AG09319 (cell line): ENCODE measurements at places on chromosomes 7 and 10.

- DNase-seq = no peak
Observed at GRCh38 chr7:155897758-155898386, 85.6 kb upstream of the SHH start.

DNA sequence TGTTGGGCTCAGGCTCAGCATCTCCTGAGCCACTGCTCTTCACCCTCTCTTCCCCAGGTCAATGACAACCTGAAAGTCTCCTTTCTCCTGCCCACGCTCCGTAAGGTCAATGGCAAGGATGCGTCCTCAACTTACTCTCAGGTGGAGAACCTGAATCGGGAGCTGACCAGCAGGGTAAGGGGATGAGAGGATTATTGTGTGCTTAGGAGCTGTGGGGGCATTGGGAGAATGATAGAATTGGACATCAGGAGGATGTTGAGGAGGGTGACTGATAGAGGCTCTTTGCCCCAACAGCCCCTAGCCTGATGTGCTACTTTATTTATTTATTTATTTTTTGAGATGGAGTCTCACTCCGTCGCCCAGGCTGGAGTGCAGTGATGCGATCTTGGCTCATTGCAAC, 1.3 kb downstream of the LRWD1 start:
- no peak for DNase-seq

DNA sequence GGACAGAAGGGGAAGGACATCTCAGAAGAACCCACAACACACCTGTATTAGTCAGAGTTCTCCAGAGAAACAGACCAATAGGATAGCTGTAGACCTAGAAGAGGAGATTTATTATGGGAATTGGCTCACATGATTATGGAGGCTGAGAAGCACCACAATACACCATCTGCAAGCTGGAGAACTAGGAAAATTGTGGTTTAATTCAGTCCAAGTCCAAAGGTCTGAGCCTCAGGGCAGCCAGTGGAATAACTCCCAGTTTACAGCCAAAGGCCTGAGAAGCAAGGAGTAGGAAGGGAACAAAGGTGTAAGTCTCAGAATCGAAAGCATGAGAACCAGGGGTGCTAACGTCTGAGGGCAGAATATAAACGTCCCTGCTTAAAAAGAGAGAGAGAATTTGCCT, 99.6 kb upstream of the AUTS2 start:
- DNase-seq = no peak

- no peak for DNase-seq
Observed at GRCh38 chr7:66669088-66669487, 40.4 kb downstream of the KCTD7 start.

- no peak for DNase-seq
Observed at GRCh38 chr7:45363669-45364068, 206.1 kb downstream of the RAMP3 start.

GRCh38 chr10:32971536-32972091, 13.6 kb upstream of the ITGB1 start:
- no peak for DNase-seq

DNA sequence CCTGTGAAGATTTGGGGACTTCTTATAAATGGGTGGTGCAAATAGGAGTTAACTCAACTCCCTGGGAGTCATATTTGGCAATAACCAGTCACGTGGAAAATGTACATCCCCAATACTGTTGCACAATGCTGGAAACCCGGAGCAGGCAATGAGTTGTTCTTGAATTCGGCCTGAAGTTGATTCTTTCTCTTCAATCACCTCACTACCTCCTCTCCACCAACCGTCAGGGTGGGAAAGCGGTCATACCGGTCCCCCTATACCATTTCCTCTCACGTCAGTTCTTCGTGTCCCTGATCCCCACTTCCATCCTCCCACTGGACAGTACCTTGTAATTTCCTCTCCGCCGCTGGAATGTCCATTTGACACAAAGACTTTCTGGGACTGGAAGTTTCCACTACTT, 2.8 kb downstream of the GIMAP5 start:
- DNase-seq = no peak

GRCh38 chr7:72278550-72278949, 133.6 kb downstream of the CALN1 start:
- DNase-seq = no peak

DNA sequence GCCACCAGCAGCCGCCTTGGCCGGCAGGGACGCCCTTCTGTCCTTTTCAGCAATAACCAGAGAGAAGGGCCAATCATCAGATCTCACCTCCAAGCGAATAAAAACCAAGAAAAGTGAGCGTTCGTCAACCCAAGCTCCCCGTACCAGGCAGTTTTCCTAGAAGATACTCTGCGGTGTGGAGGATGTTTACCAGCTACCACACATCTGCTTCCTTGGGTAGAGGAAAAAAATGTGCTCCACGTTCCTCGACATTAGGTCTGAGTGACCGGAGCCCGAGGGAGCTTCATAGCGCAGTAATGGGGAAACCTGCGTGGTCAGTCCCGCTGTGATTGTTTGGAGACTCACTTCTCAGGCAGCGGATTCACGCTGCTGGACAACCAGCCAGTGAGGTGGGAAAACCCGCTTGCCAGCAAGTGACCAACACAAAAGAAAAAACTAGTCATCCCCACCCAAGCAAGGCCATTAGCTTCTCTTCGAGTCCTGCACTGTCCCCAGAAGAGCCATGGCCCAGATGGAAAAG, 73.0 kb downstream of the ZRANB1 start:
- DNase-seq = no peak

DNA sequence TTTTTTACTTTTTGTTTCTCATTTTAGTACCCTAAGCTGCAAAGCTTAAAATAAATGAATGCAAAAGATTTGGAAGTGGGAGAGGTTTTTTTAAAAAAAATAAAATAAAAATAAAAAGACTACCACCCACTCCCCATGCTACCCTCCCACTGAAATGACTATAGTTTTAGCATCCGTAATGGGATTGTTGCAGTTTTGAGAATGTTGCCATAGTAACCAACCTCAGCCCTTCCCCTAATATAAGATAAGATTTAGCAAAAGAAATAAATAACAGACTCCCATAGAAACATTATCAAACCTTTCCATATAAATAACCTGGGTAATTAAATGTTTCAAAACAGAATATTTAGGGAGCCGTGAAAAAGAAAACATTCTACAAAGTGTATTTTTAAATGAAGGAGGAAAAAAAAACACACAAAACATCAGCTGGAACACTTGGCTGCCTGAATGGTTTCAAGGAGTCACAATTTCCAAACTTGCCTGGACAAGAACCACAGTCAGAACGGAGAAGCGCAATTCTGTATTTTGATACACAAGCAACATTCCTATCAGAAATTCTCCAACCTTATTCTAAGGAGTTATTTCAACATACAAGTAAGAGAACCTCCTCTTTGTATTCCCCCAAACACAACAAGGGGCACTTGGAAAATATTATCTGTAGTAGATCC, 57.4 kb downstream of the DGKI start:
- no peak for DNase-seq

GRCh38 chr7:96319439-96319838, 2.5 kb downstream of the SLC25A13 start:
- DNase-seq = no peak

DNA sequence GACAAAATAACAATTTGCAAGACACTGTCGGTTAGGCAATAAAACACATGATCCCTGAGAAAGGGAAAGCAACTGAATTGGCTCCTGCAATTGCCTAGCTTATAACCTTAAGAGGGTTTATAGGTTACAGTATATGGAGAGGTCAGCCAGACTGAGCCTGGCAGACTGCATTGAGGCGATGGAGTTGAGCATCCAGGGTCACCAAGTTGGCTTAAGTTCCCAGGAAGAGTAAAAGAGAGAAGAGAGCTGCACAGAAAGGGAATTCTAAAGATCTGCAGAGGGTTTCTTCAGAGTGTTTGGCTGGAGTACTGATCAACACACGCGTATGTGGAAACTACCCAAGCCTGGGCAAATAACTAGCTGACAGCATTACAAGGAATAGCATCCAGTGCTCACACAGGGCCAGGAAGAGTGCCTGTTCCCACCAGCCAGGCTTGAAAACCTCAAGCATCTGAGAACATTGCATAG, 11.2 kb downstream of the ANKMY2 start:
- no peak for DNase-seq

DNA sequence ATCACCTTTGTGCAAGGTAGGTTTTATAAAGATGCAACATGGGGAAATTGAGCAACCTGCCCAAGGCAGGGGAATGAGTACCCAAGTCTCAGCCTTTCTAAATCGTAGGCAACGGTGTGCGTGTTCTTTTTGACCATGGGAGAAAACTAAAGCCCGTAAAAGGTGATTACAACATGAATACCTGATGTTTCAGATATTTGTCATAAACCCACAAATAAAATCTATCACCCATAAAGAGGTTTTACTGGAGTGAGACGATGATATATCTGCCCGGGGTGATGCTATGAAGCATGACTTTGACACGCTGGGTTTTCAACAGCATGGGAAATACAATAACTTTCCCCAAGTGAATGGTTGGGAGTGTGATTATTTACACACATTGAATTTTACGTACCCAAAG, 406.3 kb upstream of the KLF6 start:
- no peak for DNase-seq

DNA sequence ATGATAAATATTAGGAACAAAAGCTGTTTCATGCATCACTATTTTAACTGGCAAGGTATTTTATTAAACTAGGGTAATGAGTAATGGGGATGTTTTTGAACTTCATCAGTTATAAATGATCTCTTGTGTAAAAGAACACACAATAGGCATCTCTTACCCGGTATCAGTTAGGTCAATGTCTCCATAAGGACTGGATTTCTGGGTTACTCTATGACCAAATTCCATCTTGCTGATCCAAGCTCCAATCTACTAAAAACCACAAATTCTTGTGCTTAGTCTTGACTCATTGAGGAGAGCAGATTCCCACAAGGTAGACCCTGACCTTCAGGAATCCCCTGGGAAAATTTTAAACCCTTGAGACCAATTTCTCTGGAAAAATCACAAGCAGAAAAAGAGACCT, 1167.7 kb downstream of the XPNPEP1 start:
- DNase-seq = no peak

DNA sequence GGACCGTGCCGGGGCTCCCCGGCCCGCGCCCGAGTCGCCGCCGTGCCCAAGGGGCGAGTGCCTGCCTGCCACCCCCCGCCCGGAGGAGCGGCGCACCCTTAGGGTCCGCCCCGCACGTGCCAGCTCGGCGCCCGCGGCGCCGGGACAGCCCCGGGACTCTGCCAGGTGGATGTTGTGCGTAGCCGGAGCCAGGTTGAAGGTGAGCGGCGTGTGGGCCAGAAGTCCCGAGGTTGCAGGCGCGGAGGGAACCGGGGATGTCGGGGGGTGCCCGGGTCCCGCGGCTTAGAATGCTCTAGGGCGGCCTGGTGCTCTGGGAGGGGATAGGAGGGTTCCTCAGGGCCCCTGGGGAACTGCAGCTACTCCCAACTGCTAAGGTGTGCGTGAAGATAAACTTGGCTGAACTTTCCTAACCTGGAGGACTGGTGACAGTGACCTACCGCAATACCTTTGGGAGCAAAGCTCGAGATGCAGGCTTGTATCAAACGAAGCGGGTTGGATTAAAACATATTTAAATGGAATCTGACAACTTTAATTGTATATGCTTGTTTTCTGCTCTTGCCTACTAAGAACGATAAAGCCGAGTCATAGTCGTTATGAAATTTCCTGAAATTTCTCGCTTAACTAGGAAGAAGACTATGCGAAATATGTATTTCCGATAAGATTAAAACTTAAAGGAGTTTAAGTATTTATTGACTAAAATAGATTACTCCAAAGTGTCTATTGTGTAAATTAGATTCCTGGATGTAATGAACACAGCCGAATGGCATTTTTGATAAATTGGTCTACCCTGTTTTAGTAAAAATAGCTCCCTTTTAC, at the start of gene CUX1:
Gene CUX1 (plus strand): TSS at position 156 of the 816 bp plus-strand sequence. CDS start 14 bp downstream, at position 170.
- no peak for DNase-seq

GRCh38 chr7:155439311-155440017, 18.5 kb upstream of the EN2 start:
- DNase-seq = no peak
